GM04503 (cell line): ENCODE measurements at places on chromosomes 7 and 10.

DNA sequence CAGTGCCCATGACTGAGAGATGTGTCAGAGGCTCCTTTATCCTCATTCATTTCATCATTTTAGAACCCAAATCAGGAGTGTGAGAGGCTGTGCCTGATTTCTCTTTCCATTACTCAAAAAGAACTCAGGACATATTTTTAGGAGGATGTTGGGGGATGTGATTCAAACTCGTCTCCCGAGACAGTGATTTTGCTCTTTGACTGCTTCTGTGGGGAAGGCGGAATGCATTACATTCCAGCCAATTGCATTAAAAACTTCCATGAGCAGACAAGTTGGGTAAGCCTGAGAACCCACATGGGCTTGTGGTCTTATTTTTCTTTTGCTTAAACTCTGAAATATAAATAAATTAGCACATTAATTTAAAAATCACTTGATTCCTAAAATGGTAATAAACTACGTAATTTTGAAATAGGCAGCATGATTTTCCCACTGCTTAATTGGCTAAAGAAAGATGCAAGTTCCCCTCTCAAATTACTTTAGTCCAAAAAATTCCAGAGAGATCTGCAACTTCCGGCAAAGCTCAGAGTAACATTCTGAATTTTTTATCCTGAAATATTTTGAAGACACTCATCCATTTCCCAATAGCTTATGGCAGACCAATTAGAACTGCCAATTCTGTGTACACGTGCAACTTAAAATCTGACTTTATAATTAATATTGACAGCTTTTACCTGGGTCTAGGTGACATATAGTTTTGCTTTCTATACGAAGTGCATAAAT is 185.6 kb downstream of the C7orf25 start:
- peak; percentile 74 for DNase-seq

DNA sequence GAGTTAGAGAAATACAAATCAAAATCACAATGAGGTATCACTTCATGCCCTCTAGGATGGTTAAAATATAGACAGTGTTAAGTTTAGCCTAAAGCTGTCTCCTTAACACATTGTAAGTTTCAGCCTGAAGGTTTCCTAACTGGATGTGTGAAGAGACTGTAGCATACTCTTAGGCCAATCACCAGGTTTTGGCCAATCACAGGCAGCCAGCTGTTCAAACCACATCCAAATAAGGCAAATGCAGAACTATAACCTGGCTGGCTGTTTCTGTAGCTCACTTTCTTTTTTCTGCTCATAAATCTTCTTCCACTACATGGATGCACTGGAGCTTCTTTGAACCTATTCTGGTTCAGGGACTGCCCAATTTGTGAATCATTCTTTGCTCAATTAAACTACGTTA is 19.7 kb downstream of the ESYT2 start:
- no peak for DNase-seq

DNA sequence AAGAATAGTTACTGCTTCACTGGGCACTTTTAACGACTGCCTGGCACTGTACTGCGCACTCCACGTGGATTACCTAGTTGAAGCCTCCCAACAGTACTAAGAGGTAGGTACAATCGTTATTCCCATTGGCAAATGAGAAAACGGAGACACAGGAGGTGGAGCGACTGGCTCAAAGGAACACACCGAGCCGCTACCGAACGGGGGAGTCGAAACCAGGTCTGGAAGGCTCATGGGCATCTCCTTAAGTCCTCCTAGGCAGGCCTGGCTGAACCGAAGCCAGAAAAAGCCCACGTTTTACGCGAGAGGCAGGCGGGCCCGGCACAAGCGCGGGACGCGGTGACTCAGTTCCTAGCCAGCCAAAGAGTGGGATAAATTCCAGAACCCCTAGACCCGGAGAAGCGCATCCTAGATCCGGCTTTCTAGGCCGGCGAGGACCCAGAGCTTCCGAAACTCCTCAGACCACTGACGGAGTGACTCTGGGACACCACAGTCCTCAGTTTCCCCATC is 472 bp downstream of the PDAP1 start:
- peak; percentile 27 for DNase-seq

DNA sequence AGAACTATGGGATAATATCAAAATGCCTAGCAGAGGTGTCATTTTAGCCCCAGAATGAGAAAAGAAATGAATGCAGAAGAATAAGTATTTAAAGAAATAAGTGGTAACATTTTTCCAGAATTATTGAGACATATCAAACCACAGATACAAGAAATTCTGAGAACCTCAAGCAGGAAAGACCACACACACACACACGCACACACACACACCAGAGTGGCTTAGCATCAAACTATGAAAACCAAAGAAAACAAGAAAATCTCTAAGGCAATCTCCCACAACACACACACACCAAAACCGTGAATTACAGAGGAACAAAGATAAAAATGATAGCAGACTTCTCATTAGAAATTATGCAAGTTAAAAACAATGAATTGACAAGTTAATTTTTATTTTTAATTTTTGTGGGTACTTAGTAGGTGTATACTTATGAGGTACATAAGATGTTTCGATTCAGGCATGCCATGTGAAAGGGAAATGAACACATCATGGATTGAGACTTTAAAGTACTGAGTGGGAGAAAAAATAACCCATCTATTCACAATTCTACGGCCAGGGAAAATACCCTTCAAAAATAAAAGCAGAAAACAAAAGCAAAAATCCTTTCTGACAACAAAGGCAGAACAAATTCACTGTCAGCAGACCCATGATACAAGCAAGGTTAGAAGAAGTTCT is 14.6 kb downstream of the PPIF start:
- DNase-seq, result no peak

DNA sequence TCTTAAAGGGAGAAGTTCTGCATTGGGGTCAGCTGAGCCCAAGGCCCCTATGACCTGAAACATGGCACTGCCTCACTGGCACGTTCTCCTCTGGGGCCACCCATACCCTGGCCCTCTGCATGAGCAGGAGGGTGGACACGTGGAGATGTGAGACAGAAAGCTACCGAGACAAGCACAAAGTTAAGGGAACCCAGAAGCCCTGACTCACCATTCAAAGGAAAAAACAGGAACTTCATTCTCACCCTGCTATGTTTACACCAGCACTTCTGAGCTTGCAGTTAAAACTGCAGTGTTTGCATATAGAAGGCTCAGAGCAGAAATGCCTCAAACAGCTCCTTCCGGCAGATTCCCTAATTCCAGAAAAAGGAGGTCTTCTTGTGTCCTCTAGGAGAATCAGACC is 41.7 kb downstream of the DENND11 start:
- DNase-seq, result no peak
